ENCODE measurements at places on chromosomes 11 and 22.

DNA sequence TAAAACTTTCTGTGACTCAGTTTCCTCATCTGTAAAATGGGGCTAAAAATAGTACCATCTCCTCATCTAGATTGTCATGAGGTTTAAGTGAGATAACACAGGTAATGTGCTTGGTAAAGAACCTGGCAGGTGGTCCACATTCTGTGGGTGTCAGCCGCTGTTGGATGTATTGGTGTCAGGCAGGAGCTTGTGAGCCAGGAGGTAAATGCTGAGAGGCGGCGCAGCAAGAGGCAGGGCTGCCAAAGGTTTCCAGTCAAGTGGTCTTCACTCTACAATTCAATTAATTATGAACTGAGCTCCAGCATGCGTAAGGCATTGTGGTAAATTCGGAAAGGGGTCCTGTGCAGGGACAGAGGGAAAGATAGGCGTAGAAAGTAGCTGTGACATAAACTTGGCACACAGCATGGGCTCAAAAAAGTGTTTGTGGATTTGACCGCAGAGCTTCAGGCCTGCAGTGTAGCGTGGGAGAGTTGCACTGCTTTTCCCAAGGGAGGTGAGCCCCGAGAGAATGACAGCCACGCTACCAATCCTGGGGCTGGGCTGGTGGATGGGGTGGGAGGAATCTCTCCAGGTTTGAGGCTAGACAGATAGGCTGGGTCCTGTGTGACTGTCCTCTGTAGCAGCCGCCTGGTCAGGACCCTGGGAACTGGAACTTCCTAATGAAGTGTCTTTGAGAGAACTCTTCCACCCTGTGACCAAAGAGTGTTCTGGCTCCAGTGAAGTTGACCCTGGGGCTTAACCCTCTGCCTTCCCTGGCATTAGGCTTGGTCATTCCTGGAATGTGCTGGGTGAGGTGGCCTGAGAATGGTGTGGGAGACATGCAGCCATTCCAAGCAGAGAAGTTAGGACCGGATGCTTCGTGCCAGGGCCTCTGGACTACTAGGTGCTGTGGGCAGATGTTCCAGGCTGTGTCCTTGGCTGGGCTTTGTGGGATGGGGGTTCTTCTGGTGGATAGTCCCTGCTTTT lies 122.4 kb downstream of the FEZ1 start:
- DNase-seq = no peak

DNA sequence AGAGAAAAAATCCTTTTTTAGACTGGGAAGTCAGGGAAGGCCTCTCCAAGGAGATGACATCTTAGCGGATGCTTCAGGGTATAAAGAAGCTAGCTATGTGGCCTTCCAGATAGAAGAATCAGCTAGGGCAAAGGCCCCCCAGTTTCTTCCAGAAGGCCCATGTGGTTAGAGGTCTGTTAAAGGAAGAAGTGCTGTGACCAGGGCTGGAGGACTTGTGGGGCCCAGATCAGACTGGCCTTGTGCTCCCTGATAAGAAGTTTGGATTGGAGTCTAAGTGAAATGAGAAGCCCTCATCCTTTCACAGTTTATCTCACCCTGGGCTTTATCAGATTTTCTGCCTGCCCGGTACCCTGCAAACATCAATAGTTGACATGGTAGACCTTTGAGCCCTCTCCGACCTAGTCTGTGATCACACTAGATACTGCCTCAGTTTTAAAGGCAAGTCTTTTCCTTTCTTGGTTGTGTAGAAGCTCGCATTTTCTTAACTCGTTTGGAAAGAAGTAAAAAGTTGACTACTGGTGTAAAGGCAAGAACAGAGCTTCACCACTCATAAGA lies 7.8 kb downstream of the AMPD3 start:
- DNase-seq = no peak

DNA sequence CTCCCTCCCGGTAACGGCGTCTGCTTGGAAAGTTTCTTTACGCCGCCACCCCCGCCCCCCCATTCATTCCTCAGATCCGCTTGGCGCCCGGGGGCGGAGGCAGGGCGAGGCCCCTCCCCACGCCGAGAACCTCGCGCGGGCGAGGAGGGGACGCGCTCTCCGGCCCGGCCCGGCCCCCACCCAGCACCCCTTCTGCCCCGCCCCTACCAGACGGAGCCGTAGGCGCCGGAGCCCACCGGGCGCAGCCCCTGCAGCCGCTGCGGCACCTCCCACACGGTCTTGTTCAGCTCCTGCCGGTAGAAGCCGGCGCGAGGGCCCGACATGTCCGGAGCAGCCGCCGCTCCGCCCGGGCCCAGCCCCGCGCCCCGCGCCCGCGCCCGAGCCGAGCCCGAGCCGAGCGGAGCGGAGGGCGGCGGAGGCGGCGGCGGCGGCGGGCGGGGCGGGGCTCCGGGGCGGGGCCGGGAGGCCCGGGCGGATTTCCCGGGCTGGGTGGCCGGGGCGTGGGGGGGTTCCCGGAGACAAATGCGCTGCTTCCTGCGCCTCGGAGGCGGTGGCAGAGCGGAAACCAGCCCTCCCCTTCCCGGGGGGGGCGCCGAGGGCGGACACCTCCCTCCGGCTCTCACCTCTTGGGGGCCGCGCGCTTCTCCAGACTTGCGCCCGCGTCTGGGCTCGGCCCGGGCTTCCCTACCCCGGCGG lies at the start of gene MAPK11:
Gene MAPK11, minus strand, starts transcription at position 411 of the 696 bp plus-strand sequence. Its CDS starts 88 bp downstream, at position 323.
- DNase-seq = no peak

- DNase-seq = no peak
Observed at GRCh38 chr11:61586792-61587430, 6.0 kb upstream of the SYT7 start.

DNA sequence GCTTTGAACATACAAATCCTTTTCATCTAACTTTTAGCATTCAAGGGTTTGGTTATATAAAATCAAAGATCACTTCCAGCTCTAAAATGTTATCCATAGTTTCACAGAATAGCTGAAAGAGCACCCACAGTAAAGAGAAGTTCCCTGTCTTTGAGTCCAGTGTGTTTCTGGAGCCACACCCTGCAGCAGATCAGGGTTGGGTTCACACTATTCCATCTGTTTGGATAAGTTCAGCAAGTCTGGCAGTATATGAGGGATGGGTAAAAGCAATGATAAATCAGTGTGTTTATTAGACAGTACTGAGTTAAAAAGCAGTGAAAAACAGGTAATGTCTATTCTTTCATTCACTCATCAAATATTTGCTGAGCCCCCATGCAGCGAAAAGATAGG lies 135.8 kb upstream of the PITPNB start:
- no peak for DNase-seq

GRCh38 chr22:33932997-33933396 lies 12.7 kb upstream of the LARGE1 start:
- no peak for DNase-seq

DNA sequence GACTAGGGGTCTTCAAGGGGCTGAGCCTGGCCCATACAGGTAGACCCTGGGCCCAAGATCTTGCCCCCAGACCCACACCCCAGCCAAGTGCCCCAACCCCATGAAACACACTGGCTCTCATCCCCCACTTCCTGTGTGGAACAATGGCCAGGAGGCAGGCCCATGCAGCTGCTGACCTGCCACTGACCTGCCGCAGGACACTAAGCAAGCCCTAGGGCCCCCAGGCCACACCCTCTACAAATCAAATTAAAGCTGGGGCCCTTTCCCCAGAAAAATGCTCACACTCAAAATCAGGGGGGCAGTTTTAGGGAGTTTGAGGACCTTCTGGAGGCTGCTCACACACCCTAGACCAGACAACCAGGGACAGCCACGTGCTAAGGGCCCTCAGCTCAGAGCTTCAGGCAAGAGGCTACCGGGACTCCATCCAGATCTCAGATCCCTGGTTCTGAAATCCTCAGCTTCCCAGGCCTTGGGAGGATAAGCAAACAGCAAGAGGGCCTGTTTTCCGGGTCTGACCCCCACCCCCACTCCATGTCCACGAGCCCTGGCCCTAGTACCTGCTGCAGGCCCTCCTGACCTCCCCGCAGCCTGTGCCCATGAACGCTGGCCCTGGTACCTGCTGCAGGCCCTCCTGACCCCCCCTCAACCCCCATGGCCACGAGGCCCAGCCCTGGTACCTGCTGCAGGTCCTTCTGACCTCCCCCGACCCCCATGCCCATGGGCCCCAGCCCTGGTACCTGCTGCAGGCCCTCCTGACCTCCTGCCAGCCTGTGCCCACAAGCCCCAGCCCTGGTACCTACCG lies 10.0 kb downstream of the CARD10 start:
- DNase-seq = no peak

DNA sequence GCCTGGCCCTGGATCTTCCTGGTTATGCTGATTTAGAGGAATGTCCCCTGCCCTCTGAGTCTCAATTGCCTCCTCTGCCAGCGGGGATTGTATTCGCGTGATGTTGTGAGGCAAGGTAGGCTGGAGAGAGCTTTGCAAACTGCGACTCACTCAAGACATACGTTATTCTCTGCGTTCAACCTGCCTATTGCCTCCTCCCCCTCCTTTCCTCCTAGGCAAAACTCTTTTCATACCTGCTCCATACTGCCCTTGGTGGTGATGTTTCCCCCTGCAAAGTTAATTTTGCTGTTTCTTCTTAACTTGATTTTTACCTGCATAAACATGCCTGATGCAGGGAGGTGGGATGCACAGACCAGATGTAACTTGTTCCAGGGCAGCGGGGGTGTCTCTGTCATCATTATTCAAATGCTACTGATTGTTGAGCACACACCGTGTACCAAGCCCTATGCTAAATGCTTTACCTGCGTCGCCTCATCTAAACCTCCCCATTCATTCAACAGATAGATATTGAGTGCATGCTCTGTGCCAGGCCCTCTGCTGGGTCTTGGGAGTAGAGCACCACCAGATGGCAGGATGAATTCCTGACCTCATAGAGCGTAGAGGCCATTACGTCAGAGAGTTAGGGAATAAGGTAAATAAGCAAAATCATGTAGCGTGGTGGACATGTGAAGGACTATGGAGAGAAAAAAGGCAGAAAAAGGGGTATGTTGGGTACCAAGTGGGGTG lies 29.0 kb downstream of the SGSM1 start:
- no peak for DNase-seq

DNA sequence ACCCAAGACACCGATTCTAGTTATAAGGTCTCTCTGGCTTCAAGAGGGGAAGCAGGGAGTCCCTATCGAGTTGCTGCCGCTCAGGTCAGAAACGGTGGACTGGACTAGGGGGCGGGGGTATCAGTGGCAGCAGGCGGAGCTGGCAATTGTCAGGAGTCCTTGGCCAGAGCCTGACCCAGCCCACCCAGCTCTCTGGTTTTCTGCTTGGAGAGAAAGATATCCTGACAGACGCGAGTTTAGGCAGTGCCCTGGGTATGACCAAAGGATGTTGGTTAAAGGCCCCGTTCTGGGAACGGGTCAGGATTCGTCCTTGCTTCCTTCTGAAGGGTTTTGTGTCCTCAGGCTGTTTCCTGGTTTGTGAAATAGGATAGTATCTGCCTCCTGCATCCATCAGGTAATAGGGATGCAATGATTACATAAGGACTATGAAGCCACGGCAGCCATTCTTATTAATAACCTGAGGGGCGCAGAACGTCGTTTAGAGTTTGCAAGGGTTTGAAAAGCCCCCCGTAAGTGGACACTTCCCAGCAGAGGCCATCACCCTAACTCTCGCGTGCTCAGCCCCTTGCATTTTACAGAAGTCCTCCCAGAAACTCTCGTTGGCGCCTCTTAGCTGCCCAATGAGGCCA lies 700 bp upstream of the DEPDC5 start:
- DNase-seq = no peak

- DNase-seq = no peak
Observed at GRCh38 chr22:46674367-46674781, 54.2 kb downstream of the GRAMD4 start.

- DNase-seq = no peak
Observed at GRCh38 chr11:60852117-60852981, 3.4 kb downstream of the PTGDR2 start.

DNA sequence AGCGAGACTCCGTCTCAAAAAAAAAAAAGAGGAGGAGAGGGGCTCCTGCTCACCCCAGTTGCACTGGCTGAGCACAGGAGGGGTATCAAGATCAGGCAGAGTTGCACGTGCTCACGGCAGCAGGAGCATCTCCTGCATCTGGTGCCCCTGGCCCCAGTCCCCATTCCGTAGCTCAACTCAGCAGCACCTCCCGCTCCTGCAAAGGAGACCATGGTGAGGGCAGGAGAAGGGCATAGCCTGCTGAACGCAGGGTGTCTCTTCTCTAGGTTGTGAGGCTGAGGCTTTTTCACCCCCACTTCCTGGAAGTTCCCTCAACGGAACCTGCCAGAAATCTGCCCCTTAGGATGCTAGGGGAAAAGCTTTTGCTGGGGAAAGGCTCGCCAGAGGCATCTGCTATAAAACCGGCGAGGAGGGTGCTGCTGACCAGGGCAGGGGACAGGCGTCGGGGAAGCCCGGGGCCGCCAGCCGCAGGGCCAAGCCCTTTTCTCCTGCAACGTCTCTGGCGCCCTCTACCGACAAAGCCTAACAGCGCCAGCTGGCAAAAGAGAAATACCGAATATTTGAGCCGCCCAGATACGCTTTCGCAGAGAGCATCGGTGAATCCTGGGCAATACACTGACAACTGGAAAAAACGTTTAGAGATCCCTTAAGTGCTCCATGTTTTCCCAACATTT lies 1.0 kb upstream of the PPP6R2 start:
- peak; percentile 56 for DNase-seq

DNA sequence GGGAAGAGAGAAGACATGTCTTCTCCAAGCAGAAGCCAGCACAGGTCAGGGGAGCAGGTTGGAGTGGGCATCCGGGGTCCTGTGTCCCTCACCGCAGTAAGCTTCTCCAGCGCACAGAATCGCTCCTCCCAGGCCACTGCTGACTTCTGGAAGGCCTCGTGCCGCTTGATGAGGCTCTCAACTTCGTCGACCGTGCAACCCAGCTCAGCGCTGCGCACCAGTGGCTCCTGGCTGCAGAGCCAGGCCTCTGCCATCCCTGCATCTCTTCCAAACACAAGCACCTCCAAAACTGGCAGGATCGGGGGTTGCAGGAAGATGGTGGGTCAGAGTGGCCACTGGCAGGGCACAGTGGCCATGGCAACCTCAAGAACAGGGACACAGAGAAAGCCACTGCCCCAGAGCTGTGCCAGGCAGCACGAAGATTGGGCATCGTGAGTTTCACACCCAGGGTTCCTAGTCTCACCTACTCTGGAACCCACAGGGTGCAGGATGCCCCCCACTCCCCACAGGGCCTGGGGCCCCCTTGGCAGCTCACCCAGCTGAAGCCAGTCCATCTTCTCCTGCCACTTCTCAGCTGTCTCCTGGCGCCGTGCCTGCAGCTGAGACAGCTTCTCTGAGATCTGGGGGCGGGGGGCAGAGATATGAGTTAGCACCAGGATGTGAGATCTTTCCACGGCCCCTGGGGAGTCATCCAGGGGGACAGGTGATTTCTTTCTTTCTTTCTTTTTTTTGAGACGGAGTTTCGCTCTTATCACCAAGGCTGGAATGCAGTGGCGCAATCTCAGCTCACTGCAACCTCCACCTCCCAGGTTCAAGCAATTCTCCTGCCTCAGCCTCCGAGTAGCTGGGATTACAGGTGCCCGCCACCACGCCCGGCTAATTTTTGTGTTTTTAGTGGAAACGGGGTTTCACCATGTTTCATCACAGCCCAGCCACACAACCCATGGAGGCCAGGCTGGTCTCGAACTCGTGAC lies 11.2 kb upstream of the RBM4B start:
- no peak for DNase-seq

- DNase-seq = no peak
Observed at GRCh38 chr11:105023003-105023402, at the start of gene CASP5. TSS of gene CASP5 (minus strand) at chr11:105023168. CDS start at chr11:105023136, 32 bp downstream.

GRCh38 chr11:74507582-74507981 lies 14.1 kb upstream of the LIPT2 start:
- no peak for DNase-seq

Data from GM18507 (cell line).